ENCODE measurements at places on chromosomes 4 and X.

GRCh38 chr4:126790633-126791032, 842.1 kb upstream of the INTU start:
- DNase-seq: no peak

DNA sequence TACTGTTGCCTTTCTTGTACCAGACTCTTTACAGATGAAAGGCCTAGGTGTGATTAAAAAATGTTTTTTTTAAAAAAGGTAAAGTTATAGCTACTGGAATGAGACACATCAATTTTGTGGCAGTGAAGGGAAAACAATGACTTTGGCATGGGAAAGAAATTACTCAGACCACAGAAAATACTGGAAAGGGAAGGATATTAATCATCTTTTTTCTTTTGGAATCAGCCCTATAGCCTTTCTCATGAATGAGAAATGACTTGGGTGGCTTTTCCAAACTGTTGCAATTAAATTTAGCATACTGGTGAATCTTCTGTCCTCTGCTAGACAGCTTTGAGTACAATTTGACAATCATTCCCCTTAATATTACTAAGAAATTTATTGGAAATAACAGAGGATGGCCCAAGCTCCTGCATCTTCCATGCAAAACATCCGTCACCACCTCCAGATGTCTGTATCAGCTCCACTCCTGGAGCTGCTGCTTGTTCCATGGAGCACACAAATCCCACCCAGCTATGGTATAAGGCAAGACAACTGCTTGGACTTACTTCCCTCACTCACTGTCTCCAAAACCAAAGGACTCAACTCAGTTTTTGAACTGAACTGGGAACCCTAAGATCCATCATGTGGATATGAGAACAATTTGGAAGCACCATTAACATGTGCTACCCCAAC, 97.6 kb upstream of the ARSJ start:
- DNase-seq: no peak

GRCh38 chrX:7163146-7163677, 15.3 kb upstream of the PUDP start:
- DNase-seq: no peak

- DNase-seq: no peak
These were observed 38.4 kb downstream of the TMEM271 start for GRCh38 chr4:537436-538264.

DNA sequence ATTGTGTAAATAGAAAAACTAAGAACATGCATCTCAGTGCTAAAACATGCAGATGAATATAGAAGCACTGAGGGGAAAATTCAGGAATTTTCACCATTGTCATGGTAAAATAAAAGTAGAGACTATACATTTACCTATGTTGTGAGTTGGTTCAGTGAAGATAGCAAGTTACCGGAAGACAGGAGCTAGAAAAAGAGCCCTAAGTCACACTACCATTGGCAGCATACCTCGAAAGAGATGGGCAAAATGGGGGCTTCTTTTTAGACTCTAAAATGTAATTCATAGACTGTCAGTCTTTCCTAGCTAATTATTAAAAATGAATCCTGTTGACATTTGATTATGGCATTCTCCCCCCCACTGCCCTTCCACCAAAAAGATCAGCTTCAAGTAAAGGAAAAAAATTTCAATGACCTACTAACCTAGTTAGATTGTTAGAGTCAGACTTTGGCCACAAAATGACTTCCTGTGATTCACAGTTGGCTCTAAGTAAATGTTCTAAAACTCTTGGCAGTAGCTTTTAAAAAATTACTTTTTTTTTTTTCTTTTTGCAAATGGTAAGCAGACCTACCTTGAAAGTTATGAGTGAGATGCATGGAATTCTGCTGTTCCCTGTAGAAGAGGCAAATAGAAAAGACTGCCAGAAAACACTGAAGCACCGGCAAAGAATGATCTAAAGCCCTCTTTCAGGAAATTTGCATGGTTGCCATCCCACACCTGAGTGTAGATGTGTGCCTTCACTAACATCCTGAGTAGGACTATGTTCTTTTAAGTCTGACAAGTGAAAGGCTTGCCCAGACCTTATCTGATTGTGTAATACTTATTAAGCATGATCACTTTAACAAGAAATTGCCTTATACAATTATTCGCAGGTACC, 26.4 kb upstream of the ARSJ start:
- no peak for DNase-seq

DNA sequence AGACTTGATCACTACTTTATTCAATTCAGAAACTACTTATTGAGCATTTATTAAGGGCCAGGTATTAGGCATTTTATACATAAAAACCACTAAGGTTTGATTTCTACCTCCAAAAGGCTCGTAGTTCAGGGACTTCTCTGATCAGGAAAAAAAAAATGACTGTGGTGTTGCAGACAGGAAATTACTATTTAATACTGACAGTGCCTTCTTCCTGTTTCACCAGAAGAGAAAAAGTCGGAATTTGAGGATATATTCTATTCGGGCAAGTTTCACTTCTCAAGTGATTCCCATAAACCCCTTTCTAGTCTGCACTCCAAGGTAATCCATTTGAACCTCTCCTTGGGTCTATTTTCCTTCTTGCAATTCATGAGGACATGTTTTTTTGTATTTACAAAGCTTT, 15.3 kb upstream of the TASL start:
- DNase-seq: no peak

DNA sequence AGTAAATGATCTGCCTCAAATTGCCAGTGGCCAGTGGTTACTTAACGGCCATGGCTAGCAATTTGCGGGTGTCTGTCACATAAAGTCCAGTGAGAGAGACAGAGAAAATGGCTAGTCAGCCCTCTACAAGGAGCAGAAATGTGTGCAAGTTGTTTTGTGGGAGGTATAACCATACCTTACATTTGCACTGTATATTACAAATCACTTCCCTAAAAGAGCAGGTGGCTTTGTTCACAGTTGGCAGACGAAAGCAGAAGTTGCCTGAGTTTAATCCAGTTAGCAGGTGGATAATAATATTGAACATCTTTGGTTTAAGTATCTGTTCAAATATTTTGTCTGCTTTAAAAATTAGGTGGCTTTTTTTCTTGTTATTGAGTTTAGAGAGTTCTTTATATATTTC, 15.6 kb downstream of the SRPX start:
- no peak for DNase-seq

All from stimulated activated CD4-positive, alpha-beta T cell treated with anti-CD3 and anti-CD28 coated beads, Interleukin-12 subunit alpha, Interleukin-12 subunit beta, amount 100 ng/mL, for 24 hours (primary cell).